NCI-H1092 treated with DMSO at 0.1 percent for 48 hours (cell line): ENCODE measurements at places on chromosomes 16 and 17.

- peak; percentile 16 for DNase-seq
These were observed 11.8 kb upstream of the TEKT1 start for GRCh38 chr17:6843241-6843880.

GRCh38 chr17:40493697-40494096 lies 7.7 kb downstream of the TNS4 start:
- DNase-seq = no peak

- no peak for DNase-seq
These were observed 3.6 kb downstream of the SCNN1G start for GRCh38 chr16:23186171-23186570.

- no peak for DNase-seq
These were observed 5.5 kb upstream of the LDHD start for GRCh38 chr16:75121949-75122568.

GRCh38 chr16:51166091-51166490 lies 15.0 kb upstream of the SALL1 start:
- DNase-seq = no peak
